ENCODE measurements at places on chromosomes 1 and 21. TPM values are rescaled to one million over a fixed set of nuclear protein-coding genes. Genes with fewer than 3 reads are reported as not detected.

The CACYBP gene
- total RNA-seq = 81.1 TPM

DNA sequence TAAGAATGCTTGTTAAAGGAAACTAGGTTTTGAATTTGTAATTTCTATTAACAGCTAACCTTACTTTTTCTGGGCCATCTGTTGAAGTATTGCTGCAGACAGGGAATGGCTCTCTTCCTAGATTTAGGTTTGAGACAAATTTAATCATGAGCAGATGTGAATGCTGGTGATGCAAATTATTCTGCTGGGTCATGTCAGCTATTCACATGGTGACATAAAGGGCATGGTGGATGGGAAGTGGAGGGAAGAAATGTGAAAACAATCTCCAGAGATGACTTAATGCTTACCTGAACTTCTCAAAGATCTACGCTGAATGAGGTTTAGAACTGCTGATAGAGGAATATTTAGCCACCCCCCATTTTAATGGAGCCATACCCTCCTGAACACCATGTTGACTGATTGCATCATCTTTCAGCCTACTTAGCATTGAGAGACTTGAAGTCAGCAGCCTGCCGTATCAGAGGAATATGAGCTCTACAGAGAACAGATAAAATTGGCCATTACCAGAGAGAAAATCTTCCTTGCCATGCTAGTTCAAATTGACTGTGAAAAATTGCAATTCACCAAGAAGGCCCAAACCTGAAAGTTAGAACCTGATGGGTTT lies 138.8 kb downstream of the HHAT start:
- no peak for DNase-seq

DNA sequence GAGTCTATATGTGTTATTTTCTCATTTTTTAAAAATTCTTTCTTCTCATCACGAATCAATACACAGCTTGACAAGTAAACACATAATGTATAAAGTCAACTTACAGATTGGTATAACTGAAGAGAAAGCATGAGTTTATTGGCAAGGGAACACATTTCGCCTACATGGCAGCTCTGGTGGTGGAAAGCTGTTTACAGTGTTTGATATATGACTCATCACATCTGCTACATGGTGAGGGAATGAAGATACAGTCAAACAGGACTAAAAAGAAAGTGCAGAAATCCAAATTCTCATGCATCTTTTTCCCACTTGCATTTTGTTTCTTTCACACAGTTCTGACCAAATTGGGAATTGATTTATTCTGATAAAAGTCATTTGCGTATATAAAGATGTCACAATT lies 122.2 kb upstream of the ADGRL4 start:
- no peak for DNase-seq

GRCh38 chr1:160800142-160800541 lies 4.2 kb downstream of the LY9 start:
- no peak for DNase-seq

DNA sequence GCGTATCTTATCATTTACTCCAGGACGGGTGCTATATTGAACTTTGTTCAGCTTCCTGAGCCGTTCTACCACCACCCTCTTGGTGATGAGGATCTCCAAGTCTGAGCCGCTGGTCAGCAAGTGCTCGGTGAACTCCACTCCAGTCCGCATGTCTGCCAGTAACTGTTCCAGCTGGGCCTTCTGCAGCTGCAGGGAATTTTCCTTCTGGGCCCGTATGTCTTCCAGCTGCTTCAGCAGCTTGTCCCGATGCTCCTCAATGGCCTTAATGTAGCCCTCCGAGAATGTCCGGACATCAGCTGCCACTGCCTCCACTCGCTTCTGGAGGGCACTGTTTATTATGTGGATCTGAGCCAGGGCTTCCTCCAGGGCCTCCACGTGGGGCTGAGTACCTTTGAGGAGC lies 3.4 kb downstream of the TRIM45 start:
- DNase-seq = no peak

The MINDY1 gene
- total RNA-seq = 86.4 TPM

GRCh38 chr1:44351289-44351688 lies 3.8 kb downstream of the ERI3 start:
- DNase-seq = no peak

GRCh38 chr1:56573311-56573710 lies 6.1 kb downstream of the PLPP3 start:
- no peak for DNase-seq

All from right cardiac atrium (tissue), 5 donors.